ENCODE measurements at places on chromosomes 7 and 10.

- no peak for DNase-seq
Observed at GRCh38 chr10:35564341-35564968, 40.7 kb upstream of the GJD4 start.

- DNase-seq = no peak
Observed at GRCh38 chr10:84540022-84540616, 211.7 kb downstream of the CCSER2 start.

DNA sequence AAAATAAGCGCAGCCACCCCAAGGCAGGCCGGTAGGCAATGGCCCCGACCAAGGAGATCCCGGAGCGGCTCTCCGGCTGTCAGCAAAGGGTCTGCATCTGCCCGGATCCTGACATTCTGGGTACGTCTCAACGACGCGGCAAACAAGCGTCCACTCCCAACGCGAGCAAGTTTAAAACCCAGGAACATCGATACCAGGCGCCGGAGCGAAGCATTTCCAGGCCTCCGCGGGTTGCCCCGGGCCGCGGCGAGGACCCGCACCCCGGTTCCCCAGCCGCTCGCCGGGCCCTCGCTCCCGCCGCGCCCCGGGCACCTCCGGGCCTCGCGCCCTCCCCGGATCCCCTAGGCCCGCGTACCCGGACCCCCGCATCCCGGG lies 453 bp downstream of the URGCP start:
- DNase-seq = no peak

GRCh38 chr7:159088016-159088865 lies 56.4 kb downstream of the VIPR2 start:
- no peak for DNase-seq

DNA sequence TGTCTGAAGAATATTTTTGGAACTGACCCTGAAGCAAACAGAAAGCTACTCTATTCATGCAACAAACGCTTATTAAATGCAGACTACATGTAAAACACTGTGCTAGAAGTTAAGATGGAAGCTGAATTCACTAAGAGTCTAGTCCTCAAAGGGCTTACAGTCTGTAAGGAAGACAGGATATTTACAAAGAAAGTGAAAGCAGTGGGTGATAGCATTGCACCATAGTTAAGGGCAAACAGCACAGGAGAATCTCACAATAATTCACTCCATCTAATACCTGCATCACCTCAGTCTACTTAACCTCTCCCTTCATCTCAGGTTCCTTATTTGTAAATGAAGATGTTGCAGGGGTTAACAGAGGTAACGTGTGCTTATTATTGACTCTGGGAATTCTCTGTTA lies 360.0 kb upstream of the AOAH start:
- DNase-seq = no peak

- DNase-seq = no peak
Observed at GRCh38 chr7:100008525-100008924, 6.9 kb upstream of the ZKSCAN1 start.

GRCh38 chr10:5354068-5354467 lies 10.7 kb upstream of the UCN3 start:
- no peak for DNase-seq

DNA sequence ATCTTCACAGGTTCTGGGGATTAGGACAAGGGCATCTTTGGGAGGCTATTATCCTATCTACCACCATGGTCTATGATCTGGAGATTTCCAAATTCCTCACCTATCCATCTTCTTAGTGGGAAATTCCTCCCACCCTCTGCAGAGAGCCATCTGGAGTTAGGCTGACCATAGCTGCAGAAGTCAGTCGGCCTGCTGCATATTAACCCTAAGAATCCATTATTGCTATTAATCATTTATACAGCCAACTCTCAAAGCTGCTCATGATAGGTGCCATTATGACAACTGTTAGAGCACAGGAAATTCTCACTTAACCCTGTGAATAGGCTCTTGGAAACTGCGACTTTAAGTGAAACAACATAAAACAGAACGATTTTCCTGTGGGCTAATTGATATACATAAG lies 60.4 kb downstream of the FRMD4A start:
- no peak for DNase-seq

GRCh38 chr7:138662076-138662990 lies 38.8 kb downstream of the SVOPL start:
- DNase-seq = no peak

- no peak for DNase-seq
Observed at GRCh38 chr7:106561666-106562411, 99.1 kb downstream of the CCDC71L start.

DNA sequence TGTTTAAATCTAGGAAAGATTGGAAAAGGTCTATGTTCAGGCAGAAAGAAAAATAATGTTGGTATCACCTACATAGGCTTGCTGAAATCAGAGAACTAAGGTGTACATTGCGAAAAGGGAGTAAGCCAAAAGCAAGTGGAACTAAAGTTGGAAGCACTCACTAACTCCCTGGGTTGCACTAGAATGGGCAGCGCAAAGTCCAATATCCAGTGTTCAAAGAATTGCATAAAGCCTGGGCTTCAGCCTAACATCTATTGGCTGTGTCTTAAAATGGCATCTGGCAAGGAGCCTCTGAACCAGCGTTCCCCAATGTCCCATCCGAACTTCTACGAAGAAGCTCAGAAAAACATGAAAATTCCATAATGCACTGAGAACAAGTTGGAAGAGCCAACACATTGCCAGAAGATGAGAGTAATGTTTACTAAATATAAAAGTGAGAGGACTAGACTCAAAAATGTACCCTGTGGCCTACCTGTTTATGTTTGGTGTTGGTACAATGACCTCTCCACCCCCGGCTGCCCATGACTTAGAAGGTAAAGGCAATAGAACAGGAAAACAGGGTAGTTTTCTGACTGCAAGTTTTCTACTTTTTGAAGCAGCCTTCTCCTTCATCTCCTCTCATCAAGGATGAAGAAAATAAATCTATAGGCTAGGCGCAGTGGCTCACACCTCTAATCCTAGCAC lies 275.9 kb upstream of the GHITM start:
- DNase-seq = no peak

GRCh38 chr10:12685261-12686058 lies 316.1 kb downstream of the CCDC3 start:
- no peak for DNase-seq

- no peak for DNase-seq
Observed at GRCh38 chr7:3922175-3922635, 621.2 kb downstream of the SDK1 start.

DNA sequence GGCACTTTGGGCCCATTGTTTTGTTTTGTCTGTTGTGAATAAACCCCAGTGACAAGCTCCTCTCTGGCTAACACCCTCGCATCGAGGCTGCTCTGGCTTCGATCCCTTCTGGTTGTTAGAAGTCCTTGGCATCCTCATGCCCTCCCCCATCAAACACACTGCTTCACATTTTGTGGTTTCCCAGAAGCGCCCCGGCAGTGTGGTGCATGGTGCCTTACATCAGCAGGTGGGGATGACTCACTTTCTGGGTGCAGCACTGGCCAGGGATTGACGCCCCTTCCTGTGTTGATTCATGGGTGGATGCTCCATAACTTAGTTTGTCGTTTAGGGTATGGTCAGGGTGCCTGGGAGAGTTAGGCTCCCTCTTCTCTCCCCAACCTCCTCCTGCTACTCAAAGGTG lies 51.4 kb downstream of the PLPP4 start:
- no peak for DNase-seq

GRCh38 chr7:5610500-5611186 lies 170.8 kb downstream of the RNF216 start:
- no peak for DNase-seq

DNA sequence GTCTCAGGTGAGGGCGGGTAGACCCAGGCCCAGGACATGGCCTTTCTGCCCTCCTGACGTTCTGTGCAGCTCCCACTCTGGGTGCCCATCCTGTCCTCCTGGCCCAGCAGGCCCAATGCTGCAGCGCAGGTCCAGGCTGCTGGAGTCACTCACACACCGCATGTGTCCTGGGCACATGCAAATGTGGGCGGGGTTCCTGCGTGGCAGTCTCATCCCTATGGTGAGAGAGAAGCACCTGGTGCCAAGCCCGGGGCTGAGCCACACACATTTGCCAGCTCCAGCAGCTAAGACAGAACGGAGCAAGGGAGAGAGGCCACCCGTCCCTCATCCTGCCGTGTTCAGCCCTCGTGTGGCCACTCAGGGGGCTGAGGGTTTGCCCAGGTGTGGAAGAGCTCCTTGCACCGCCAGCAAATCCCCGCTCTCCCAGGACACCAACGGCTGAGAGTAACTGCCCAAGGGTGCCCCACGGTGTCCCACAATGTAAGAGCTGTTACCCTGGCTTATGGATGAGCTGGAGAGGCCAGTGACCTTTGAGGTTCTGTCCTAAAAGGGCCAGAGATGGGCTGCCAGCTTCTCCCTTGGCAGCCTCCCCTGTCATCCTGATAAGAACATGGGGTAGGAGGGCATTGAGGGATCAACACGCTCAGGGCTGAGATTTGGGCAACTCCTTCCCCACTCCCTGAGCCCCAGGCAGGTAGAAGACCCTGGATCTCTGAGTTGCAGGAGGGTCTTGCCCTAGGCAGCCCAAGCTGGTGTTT lies 4.4 kb downstream of the FUOM start:
- no peak for DNase-seq

DNA sequence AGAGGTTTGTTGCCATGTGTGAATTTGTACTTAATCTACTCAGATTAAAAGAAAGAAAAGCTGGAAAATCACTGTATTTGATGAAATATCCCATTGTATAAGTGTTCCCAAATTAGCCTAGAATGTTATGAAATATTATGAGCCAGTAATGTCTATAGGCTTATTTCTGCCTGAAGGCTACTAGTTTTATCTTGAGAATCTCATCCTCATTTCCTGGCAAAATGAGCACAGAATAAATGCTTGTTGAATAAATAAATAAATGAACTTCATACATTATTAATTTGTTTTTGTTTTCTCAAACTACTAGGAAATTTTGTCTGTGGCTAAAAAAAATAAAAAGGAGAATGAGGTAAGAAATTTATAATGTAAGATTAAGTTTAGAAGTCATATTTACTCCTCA lies 25.5 kb downstream of the HELLS start:
- no peak for DNase-seq

GRCh38 chr10:20007426-20007825 lies 191.2 kb downstream of the PLXDC2 start:
- DNase-seq = no peak

- no peak for DNase-seq
Observed at GRCh38 chr10:124172181-124172916, 79.0 kb upstream of the CHST15 start.

- no peak for DNase-seq
Observed at GRCh38 chr7:25272265-25272664, 44.0 kb upstream of the NPVF start.

DNA sequence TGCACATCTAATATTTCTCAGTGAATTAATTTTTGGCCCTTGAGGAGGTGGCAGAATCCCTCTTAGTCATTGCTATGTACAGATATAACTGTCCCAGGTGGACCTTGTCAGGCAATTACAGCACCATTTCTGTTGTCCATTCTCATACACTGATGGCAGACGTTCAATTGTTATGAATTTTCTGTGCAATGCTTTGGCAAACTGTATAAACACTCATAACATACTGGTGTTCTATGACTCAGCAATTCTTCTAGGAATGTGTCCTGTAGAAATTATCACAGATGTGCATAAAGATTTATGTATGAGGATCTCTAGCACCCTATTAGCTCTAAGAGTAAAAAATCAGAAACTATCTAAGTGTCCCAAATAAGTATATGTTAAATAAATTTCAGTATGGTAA lies 80.8 kb downstream of the DNAJB9 start:
- no peak for DNase-seq

DNA sequence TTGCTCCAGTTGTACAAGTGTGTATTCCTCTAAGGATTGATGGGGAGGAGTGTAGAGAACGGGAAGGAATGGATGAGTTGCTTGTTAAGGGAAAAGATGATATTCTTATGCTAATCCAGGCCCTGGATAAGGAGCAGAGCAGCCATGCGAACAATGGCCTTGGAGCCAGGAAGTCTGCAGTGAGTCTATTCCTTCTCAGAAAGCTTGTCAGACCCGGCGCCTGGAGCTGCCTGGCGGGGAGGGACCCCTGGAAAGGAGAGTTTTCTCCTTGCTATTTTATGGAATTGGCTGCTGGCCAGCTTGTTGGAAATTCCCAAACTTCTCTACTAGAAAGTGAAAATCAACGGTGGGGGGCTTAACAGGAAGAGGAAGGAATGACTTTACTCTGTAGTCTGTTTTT lies 89.1 kb downstream of the MMRN2 start:
- no peak for DNase-seq

DNA sequence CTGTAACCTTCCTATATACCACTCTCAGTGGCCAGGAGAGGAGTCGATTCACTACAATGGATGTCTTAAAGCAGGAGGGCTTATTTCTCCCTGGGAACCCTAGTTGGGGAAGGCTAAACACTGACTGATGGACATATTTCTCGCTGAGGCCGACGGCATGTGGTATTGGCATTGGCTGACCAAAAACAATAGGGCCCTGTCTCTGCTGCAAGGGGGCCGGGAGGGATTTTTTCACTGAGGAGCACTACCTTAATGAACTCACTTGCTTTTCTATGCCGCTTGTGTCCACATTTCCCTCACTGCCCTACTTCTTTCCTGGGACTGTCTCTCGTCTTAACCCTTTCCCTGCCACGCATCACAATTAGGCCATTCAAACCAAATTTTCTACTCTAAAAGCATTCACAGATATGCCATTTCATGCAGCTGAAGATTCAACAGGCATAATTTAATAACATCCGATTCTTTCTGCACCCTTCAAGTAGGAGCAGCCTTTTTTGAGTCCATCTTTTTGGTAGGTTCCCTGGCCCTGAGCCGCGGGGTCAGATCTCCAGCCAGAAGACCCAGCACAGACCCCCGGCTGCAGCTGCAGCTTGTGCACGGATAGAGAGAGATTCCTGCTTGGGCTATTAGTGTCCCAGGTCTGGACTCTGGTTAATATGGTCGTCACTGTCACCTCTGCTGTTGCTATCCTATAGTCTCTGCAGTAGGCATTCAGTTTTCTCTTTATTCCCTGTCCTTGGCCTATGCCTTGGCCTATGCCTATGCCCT lies 118.7 kb downstream of the HIPK2 start:
- DNase-seq = no peak

DNA sequence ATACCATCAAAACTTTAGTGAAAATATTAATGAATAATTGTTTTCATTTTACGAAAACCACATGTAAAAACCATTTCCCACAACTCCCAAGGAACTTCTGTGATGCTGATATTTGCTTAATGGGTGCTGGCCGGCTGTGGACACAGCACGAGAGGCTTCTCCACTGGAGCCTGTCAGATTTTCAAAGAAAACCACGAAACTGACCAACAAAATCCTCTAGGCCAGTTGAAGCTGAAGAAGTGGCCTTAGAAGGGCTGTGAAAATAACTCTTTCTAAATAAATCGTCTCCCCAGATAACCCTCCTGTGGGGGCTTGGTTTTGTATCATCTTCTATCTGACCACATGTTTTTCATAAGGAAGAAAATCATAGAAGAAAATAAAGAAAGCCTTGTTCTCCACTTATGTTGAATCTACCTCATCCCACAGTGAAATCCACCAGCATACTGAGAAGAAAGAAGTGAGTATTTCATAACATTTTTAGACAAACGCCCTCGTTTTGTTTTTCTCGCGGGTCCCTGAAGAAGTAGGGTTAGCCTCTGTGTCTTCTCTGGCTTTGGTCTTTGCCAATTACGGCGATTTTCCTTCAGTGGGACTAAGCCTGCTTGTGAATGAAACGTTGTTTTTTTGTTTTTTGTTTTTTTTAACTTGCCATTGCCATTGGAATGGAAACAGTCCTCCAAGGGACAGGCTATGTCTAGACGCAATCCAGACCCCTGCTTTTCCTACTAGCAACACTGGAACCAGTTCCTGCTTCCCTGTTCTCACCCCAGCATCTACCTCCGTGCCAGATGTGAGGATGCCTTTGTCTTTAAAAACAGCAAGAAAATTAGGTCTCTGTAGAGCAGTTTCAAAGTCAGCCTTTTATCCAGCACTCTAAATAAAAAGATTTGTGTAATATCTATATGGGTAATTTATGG lies 123.9 kb downstream of the ADAM12 start:
- DNase-seq = no peak

GRCh38 chr7:150322833-150323681 lies at the start of the genes ACTR3C and LRRC61:
TSS of gene ACTR3C (minus strand) at chr7:150323545. CDS start at chr7:150295296, 28,249 bp downstream.
TSS of gene LRRC61 (plus strand) at chr7:150323355. CDS start at chr7:150336862, 13,507 bp downstream.
- DNase-seq = peak; percentile 59
